CD8-positive, alpha-beta memory T cell (primary cell): ENCODE measurements at places on chromosomes 5 and 9. TPM values are rescaled to one million over a fixed set of nuclear protein-coding genes. Genes with fewer than 3 reads are reported as not detected.

GRCh38 chr5:15106530-15107283, 235.1 kb upstream of the ANKH start:
- DNase-seq, result no peak

- DNase-seq, result no peak
These were observed 41.8 kb downstream of the APC start for GRCh38 chr5:112779531-112779930.

- no peak for DNase-seq
These were observed 84.2 kb downstream of the ZNF608 start for GRCh38 chr5:124662181-124662781.

The CYSTM1 gene
- 11.1 TPM for polyA plus RNA-seq

The PHPT1 gene
- polyA plus RNA-seq, result 100.0 TPM

- DNase-seq, result no peak
These were observed 62.7 kb downstream of the RETREG1 start for GRCh38 chr5:16554110-16554509.

GRCh38 chr5:75975496-75975895, 107.7 kb upstream of the SV2C start:
- no peak for DNase-seq
